Hematopoietic multipotent progenitor cell treated with erythropoietin and hydrocortisone succinate and interleukin-3 and kit ligand, for 17 days (in vitro differentiated cells): ENCODE measurements at places on chromosomes 6 and 20.

DNA sequence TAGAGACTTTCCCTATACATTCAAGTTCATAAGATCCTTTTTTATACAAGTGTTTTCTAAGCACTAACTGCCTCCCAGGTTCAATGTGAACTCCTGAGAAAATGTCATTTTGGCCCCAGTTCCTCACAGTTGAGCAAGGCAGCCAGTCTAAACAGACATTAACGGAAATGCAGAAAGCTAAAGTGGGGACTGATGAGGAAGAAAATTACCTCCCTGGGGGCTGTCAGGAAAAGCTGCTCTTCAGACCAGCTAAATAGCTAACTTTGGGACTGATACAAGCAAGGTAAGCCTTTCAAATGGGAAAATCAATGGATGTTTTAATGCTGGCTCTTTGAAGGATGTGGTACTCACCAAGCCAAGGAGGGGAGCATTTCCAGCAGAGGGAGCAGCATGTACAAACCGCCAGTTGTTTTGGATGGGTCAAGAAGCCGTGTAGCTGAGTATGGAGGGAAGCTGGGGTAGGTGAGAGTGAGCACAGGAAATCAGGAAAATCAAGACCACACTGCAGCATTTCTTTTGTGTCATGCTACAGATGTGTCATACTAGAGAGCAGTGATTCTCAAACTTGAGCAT lies 180.8 kb upstream of the CHD6 start:
- DNase-seq, result no peak

DNA sequence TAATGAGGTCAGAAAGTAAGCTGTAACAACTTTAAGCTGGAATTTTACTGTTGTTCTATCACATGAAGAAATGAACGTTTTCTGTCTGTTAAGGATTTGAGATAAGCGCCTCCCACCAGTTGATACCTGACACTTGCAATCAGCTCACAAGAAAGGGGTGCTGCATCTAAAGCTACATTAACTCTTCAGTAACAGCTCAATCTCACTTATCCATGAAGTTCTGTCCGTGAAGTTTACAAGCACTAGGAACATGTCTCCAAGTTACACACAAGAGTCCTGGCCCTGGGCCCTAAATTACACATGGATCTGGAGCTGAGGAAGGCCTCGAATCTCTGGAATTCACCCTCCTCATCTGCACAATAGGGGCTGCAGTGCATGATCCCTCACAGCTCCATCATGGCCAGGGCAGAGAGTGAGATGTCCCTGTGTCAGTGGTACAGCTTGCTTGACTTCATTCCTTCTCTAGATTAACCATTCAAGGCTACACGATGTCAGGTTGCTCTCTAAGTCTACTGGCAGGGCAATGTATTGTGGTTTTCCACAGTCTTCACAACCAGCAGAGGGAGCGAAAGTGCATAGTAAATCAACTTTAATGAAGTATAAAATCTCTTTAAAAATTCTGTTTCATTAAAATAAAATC lies 182.4 kb upstream of the MCHR2 start:
- no peak for DNase-seq

DNA sequence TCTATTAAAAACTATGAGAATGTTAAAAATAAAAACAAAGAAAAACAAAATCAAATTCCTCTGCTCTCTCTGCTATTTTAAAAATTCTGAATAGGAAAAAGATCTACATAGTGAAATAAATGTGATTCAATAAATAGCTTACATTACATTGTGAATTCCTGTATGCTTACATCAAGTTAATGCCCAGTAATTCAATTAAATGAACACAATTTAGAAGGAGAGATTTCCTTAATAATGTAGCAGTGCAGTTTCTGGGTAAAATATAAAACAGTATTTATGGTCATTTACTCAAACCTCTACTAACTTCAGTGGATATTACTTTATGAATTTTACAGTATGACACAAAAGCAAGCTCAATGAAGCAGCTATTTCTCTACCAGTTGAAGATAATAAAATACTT lies 594.6 kb downstream of the EYS start:
- no peak for DNase-seq

DNA sequence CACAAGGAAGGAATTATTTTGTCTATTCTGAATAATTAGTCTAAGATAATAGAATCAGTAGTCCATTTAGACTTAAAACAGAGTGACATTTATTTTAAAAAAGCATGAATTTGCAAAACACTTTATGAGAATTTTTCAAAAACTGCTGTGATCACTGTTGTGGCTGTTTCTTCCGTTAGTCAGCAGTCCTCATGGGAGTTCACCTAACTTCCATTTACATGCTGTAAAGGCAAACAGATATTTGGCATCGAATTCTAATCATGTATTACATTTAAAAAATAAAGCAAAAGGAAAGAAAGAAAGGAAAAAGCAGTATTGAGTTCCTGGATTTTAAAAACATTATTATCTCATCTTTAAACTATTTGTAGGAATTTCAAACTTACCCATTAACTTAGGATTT lies 111.8 kb downstream of the MTHFD1L start:
- no peak for DNase-seq

DNA sequence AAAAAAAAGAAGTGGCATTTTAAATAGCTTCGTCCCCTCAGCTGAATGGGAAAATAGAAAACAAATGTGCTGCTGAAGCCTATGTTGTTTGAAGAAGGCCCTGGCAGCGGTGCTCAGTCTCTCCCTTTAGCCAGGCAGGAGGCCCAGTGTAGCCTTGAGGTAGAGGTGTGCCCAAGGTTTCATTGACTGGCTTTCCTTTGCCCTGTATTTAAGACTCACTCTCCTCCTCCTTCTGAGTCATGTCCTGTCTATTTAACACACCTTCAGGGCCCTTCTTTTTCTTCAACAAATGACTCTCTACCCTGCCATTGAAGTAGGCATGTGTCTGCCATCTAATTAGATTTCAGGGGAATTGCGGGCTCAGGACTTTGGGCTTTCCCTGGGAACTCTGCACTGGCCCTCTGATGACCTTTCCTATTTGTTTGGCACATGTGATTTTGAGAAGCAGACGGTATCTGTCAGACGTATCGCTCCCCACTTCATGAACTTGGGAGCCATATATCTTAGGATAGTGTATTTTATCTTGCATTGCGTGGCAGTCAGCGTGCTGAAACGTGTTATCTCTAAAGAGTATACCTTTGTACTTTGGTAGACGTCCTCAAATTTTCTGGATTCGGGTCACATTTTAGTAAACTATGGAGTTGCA lies 4.3 kb downstream of the TJAP1 start:
- no peak for DNase-seq

GRCh38 chr6:27156874-27157458 lies 90.5 kb upstream of the PRSS16 start:
- no peak for DNase-seq

- DNase-seq, result no peak
Observed at GRCh38 chr6:5747379-5747778, 259.3 kb downstream of the NRN1 start.

DNA sequence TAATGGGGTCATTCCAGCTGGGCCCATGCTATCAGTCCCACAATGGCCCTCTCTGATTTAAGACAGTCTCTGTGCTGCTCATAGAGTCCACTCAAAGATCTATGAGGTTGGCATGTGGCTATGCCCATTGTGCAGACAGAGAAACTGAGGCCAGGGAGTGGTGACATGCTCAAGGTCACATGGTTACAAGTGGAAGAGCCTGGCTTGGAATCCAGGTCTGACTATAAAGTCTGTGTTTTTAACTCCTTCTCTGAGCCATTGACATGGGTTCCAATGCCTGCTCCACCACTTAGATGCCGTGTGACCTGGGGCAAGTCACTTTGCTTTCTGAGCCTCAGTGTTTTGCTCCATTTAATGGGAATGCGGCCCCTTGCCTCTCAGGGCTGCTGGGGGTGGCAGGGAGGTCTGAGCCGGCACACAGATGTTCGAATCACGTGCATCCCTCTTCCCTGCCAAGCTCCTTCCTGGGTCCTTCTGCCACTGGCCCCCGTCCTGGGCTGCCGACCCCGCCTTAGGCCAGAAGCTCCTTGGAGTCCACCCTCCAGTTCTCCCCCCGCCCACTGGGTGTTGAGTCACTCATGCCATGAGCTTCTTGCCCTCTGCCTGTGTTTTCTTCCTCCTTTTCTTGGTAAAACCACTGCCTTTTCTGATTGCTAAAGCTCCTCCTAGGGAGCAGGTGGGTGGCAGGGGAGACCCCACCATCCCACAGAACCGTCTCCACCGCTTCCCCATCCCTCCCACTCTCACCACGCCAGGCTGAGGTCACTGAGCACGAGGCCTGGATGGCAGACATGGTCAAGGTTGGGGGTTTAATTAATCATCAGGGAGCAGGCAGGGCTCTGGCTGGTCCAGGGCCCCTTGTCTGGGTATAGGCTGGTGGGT lies 35.7 kb downstream of the CEBPB start:
- DNase-seq, result no peak

- no peak for DNase-seq
Observed at GRCh38 chr6:40957616-40958492, 81.2 kb downstream of the UNC5CL start.

- DNase-seq, result no peak
Observed at GRCh38 chr6:165630544-165630953, 32.5 kb downstream of the PDE10A start.
